Occipital lobe (tissue), 3 donors: ENCODE measurements at places on chromosomes 12 and 14. TPM values are rescaled to one million over a fixed set of nuclear protein-coding genes. Genes with fewer than 3 reads are reported as not detected.

The NPAS3 gene
- total RNA-seq, result 44.6 TPM

- no peak for DNase-seq
Measured at GRCh38 chr12:25583545-25583944, 30.5 kb upstream of the LMNTD1 start.

DNA sequence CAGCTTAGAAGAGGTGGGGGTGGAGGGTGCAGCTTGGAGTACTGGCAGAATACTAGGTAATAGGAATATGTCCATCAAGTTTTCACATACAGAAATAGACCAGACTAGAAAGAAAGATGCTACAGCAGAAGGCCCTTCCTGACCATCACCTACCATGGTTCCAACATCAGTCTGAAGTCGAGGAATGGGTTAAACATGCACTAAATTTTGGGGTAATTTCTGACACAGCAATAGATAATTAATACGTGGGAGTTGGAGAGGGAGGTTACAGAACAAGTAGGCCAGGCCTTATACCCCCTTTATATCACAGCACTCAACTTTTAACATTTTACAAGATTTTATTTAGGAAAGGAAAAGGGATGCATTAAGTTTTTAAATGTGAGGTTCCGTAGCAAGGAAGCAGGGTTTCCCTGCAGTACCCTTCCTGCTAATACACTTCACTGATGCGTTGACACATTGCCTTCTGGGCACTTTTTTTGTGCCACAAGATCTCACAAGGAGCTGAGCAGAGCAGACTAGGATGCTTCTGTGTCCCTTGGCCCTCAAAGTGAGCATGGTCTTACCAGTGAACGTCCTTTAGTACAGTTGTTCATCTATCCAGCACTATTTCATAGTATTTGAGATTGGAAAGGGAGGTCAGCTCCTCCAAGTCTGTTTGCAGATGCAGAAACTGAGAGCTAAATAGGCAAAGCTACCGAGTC, 50.8 kb downstream of the EID3 start:
- DNase-seq, result no peak

DNA sequence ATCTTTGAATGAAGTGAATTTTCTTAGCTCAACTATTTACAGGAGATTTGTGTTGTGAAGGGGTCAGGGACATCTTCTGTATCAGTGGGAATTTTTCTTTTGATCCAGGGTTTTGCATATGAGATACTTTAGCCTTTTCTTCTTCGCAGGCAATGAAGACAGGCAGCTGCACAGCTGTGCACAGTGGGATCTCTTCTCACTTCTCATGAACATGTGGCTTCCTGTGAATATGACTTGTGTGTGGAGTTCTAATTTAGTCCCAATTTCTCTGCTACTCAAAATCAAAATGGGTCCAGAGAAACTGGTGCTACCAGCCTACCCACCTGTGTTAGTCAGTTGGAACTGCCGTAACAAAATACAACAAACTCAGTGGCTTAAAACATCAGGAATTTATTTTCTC, 37.8 kb downstream of the ARF6 start:
- DNase-seq, result no peak

DNA sequence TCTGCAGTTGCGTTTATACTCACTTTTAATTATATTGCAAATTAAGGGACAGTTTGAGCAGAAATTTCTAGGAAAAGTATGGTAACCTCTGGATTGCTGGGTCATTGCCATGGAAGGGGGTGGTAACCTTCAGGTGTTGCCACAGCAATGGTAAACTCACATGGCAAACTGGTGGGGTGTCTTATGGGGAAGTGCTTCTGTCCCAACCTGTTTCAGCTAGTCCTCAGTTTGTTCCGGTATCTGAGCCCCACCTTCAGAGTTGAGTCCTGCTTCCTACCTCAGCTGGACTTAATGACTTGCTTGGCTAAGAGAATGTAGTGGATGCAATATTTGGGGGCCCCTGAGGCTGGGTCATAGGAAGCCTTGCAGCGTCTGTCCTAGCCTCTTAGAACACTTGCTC, 7.3 kb upstream of the CLMN start:
- DNase-seq, result no peak

DNA sequence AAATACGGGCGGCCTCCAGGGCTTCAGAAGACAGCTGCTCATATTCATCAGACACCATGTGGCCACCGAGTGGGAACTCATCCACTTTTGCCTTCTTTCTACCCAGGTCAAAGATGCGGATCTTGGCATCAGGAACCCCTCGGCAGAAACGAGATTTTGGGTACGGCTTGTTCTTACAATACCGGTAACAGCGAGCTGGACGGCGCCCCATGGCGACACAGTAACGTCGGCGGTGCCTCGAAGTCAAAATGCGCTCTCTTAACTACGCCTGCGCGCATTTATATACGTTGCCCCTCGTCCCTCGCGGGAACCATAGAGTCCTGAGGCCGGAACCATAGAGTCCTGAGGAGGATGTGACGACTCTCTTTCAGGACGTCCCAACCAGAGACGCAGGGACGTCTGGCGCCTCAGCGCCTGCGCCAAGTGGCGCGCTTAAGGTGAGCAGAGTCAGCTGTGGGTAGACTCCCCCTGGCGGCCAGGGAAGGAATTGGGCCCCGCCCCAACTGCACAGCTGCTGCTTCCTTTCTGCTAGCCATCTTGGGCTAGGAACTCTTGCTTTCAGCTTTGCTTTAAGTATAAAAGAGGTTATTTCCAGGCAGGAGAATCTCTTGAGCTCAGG, at the start of gene RPL10L:
TSS of gene RPL10L (minus strand) at position 256 of the 619 bp plus-strand sequence. CDS start at position 211, 45 bp downstream.
- DNase-seq, result no peak

The CCDC85C gene
- total RNA-seq, result 9.7 TPM

- DNase-seq, result no peak
Measured at GRCh38 chr12:21339921-21340320, 5.2 kb upstream of the SLCO1A2 start.

- no peak for DNase-seq
Measured at GRCh38 chr12:31388713-31389112, 62.8 kb upstream of the SINHCAF start.

DNA sequence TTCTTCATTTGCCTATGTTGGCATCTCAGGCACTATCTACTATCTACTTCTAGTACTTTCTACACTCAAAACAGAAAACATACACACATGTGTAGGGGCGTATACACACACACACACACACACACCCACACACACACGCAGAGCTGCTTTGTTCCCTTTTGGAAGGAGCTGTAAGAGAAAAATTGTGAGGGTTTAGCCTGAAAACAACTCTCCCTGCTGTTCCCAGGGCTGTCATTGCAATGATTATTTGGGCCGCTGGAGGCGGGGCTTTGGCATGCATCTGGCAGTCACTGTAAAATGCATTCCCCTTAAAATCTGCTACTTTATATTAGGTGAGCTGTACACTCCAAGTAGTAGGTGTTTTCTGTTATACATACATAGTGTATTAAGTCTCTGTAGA, 29.1 kb upstream of the SLC38A2 start:
- DNase-seq, result no peak

- DNase-seq, result no peak
Measured at GRCh38 chr14:102930753-102931579, 8.5 kb downstream of the AMN start.

The KLRK1 gene
- not detected for total RNA-seq

DNA sequence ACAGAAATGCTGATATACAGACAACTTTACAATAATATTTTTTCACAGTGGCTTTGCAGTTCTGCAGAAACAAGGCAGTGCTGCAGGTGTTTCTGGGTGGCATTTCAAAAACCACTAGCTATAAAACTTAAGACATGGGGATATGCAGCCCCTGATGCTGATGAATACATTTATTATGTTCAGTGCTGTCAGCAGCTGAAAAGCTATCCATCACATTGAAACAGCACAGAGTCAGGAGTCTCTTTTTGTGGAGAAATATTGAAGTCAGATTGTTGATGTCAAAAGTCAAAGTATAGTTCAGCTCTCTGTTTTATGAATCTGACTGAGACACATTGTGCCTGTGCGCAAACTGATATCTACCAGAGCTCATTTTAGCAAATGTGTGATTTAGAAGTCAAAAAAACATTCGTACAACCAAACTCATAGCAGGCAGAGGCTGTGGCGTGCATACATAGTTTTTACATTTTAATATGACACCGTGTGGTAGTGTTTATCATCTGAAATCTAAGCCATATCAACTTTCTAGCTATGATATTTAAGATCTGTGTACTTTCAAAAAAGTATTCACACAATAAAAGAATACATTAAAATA, 467.6 kb downstream of the PRKD1 start:
- DNase-seq, result no peak

- no peak for DNase-seq
Measured at GRCh38 chr12:5101686-5102085, 58.0 kb downstream of the KCNA5 start.

GRCh38 chr12:42716491-42716891, 126.9 kb upstream of the PRICKLE1 start:
- DNase-seq, result no peak

GRCh38 chr14:74979029-74979428, 23.6 kb upstream of the PGF start:
- DNase-seq, result no peak

The ETFBKMT gene
- 3.4 TPM for total RNA-seq

The FAM90A1 gene
- total RNA-seq, result 0.16 TPM

DNA sequence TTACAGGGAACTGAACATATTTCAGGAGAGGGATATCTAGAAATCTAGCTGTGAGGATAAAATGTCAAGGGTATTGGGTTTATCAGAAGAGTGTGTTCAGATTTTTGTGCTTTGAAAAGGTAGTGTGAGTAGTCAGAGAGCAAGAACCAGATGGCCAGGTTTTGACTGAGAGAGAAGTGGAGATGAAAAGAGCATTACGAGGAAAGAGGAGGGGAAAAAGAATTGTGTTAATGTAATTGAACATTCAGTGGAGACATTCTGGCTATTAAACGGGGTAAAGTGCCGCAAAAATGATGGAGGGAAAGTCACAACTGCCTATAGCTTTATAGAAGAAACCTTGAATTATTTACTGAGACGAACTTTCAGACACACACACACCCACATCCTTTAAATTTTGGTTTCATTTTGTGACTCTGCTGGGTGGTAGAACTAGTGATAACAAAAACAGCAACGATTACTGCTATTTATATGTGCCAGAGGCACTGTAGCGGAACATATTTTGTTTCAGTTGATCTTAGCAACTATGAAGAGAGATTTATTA, 213.6 kb downstream of the ERC1 start:
- no peak for DNase-seq

The LHX5 gene
- not detected for total RNA-seq

DNA sequence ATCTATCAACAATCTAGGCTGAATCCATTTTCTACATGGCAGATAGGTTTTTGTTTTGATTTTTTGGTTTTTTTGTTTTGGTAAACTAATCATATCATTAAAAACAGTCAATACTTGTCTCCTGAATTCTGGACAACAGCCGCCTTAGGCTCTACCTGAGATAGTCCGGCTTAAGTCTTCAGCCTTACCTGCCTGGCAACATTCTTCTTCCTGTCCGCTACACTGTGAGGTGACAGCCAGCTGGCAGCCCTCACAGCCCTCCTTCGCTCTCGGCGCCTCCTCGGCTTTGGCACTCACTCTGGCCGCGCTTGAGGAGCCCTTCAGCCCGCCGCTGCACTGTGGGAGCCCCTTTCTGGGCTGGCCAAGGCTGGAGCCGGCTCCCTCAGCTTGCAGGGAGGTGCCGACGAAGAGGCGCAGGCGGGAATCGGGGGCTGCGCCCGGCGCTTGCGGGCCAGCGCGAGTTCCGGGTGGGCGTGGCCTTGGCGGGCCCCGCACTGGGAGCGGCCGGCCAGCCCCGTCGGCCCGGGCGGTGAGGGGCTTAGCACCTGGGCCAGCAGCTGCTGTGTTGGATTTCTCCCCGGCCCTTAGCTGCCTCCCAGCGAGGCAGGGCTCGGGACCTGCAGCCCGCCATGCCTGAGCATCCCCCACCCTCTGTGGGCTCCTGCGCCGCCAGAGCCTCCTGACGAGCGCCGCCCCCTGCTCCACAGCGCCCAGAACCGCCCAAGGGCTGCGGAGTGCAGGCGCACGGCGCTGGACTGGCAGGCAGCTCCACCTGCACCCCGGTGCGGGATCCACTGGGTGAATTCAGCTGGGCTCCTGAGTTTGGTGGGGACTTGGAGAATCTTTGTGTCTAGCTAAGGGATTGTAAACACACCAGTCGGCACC, 49.0 kb downstream of the MDGA2 start:
- DNase-seq, result no peak

DNA sequence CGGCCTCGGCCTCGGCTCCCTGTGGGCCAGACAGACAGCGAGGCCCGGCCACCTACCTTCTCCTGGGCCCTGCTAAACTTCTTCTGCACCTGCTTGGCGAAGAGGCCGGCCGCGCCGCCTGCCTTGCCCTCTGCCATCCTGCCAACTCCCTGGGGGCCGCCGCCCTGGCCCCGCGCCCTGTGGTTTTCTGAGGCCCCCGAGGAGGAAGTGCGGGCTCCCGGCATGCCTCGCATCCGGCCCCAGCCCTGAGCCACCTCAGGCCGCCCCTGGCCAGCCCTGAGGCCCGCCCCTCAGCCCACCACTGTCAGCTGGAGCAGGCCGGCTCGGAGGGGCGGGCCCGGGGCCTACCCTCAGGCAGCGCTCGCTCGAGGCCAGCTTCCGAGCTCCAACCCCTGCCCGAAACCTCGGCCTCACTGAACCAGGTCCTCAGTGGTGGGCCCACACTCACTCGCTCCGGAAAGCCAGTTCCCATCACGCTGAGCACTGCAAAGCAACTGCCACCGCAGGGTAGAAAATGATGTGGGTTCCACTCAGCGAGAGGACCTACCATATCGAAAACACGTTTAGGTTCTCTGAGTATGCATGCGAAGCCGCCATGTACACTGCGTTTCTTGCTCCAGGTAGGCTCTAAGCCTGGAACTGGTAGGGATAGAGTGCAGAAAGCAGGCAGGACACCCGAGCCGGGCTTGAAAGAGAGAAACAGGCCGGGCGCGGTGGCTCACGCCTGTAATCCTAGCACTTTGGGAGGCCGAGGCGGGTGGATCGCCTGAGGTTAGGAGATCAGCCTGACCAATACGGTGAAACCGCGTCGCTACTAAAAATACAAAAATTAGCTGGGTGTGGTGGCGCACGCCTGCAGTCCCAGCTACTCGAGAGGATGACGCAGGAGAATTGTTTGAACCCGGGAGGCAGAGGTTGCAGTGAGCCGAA, at the start of gene BIN2:
TSS of gene BIN2 (minus strand) at position 209 of the 930 bp plus-strand sequence. CDS start at position 137, 72 bp downstream.
- DNase-seq, result no peak

- DNase-seq, result no peak
Measured at GRCh38 chr12:40033242-40033630, 72.6 kb downstream of the SLC2A13 start.

DNA sequence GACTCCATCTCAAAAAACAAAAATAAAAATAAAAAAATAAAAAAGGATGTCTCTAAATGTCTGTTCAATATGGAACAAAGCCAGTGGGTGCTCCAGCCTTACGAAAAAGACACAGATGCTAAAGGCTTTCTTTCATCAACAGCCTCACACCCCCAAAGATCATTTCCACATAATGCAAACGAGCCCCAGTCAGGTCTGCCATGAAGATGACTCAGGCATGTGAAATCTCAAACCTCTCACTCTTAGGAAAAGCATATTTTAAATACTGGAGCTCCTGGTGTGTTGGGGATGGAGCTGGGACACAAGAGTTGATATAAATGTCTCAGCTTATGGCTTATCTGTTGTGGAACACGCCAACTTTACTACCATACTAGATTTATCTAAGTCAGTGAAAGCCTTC, 49.9 kb upstream of the PLXNC1 start:
- DNase-seq, result no peak
